ENCODE measurements at places on chromosomes 3 and 15.
A peak's percentile ranks its signal among the peaks of the same experiment; 100 is the strongest.

DNA sequence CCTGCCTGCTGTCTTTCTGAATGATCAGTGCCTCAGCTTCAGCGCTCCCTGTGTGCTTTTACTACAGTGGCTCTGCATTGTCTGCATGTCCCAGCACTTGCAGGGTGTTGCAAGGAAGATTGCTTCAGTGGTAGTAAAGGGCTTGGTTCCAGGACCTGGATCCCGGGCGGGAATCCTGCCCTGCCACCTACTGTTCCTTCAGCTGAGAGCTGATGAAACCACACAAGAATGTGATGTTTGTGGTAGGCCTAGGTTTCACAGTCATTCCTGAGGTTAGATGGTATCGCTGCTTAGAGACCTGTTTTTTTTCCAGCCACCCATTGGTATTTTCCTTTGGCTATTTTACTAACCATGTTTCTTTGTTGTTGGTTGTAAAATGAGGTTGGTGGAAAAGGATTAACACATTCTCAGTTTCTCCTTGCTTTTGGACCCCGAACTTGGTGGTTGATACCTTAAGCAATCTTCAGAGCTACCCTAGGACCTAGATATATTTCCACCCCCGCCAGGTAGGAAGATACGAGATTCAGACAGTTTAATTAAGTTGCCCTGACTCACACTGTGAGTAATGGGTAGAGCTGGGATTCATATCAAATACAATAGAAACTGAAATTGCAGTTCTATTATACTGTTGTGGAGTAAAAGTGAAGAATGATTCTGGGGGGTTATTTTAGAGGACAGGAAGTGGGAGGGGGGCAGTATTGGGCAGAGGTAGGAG lies 11.4 kb downstream of the GPR87 start:
- no peaks in the 10 kb centered on the region for H3K36me3 ChIP-seq
- peaks cover 4% of the 10 kb centered on the region for H3K4me1 ChIP-seq
- H3K27me3 ChIP-seq, result no peaks in the 10 kb centered on the region
- H3K4me3 ChIP-seq, result no peak overlapping the region

DNA sequence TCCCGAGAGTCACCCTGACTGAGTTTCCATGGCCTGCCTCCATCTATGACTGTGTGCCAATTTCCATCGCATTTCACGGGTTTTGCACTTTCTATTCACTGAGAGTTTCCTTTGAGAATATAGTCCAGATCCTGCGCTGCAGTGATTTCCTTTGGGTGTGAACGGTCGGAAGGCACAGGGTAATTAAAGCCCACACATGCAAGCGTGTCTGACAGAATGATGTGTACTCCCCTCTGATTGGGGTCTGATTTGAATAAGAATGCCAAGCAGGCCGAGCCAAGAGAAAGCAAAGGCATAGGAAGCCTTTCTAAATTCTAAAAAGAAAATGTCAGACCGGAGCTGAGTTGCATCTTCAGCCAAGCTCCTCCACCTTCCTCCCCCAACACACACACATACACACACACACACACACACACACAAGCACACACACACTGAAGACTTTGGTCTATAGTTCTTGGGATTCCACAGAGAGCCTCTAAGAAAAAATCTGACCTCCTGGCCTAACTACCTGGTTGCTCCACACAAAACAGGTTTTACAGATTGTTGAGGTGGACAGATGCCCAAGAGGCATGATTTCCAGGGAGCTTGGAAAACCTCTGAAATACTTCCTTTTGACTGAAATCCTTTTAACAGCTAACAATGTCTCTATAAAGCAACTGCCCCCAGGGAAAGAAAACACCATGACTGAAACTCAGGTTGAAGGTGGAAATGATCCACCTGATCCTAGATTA lies 59.7 kb upstream of the LRRN1 start:
- no peaks in the 10 kb centered on the region for H3K36me3 ChIP-seq
- no peaks in the 10 kb centered on the region for H3K4me1 ChIP-seq
- H3K27me3 ChIP-seq, result no peaks in the 10 kb centered on the region
- no peak overlapping the region for H3K27ac ChIP-seq

DNA sequence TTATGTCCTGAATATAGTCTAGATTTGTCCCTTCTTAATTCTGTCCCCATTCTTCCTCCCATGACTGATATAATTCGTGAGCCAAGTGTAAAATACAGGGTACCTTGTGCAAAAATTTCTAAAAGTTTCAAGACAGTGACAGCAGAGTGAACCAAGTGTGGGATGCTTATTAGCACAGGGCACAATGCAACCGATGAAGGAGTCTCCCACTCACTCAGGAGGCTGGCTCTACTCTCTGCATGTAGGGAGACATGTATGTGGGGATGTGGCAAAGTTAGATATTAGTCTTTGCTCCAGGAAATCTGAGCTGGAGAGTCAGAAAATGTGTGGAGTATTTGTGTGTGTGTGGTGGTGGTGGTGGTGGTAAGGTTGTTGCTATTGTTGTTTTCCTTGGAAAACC lies 305.9 kb downstream of the CHL1 start:
- no peaks in the 10 kb centered on the region for H3K36me3 ChIP-seq
- H3K4me3 ChIP-seq, result no peak overlapping the region
- H3K27me3 ChIP-seq, result no peaks in the 10 kb centered on the region
- H3K27ac ChIP-seq, result no peak overlapping the region

GRCh38 chr3:5585085-5585484 lies 397.6 kb downstream of the EDEM1 start:
- DNase-seq, result no peak
- no peaks in the 10 kb centered on the region for H3K4me1 ChIP-seq
- H3K27me3 ChIP-seq, result no peaks in the 10 kb centered on the region
- no peak overlapping the region for H3K27ac ChIP-seq
- H3K4me3 ChIP-seq, result no peak overlapping the region
- no peaks in the 10 kb centered on the region for H3K36me3 ChIP-seq

DNA sequence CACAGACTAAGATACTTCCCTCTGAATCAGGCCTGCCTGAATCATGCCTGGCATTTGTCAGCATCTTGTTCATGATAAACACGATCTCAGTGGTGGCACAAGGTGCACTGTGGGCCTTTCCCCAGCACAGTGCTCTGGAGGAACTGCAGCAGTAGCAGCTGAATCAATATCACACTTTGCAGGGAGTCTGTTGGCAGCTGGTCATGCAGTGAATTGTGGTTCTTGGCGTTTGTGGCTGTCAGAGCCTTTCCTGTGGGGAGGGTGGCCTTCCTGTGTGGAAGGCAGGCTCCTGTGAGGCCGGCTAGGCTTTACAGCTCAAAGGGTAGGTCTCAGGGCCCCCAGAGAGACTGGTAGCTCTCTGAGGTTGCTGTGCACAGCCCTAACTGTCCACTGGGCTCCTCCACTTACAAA lies 54.4 kb upstream of the TLE3 start:
- no peaks in the 10 kb centered on the region for H3K4me1 ChIP-seq
- H3K4me3 ChIP-seq, result no peak overlapping the region
- no peak for DNase-seq

GRCh38 chr3:61594144-61594963 lies 33.0 kb downstream of the PTPRG start:
- no peak overlapping the region for H3K4me3 ChIP-seq
- no peak overlapping the region for H3K27ac ChIP-seq
- no peaks in the 10 kb centered on the region for H3K36me3 ChIP-seq
- peaks cover 16% of the 10 kb centered on the region for H3K4me1 ChIP-seq
- no peaks in the 10 kb centered on the region for H3K27me3 ChIP-seq

GRCh38 chr3:196073255-196073753 lies 8.6 kb downstream of the TFRC start:
- H3K27me3 ChIP-seq, result no peaks in the 10 kb centered on the region
- no peaks in the 10 kb centered on the region for H3K36me3 ChIP-seq
- H3K4me3 ChIP-seq, result no peak overlapping the region
- DNase-seq, result no peak

GRCh38 chr3:170171563-170171962 lies 10.0 kb downstream of the PHC3 start:
- H3K27ac ChIP-seq, result no peak overlapping the region
- no peak for DNase-seq
- H3K27me3 ChIP-seq, result no peaks in the 10 kb centered on the region

DNA sequence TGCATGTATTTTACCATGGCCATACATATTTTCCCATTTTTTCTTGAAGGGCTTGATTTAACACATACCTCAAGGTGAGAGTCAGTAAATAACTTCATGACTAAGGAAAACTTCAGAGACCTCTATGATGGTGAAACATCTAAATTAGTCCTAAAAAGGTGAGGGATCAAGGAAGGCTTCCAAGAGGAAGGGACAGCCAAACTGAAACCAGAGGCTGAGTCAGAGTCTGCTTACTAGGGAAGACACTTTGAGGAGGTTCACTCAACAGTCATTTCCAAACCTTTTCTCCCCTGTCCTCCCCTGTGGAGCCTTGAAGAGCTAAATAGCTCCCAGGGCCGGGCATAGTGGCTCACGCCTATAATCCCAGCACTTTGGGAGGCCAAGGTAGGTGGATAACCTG lies 206.6 kb downstream of the SHQ1 start:
- no peak overlapping the region for H3K4me3 ChIP-seq
- no peaks in the 10 kb centered on the region for H3K36me3 ChIP-seq
- no peaks in the 10 kb centered on the region for H3K4me1 ChIP-seq

DNA sequence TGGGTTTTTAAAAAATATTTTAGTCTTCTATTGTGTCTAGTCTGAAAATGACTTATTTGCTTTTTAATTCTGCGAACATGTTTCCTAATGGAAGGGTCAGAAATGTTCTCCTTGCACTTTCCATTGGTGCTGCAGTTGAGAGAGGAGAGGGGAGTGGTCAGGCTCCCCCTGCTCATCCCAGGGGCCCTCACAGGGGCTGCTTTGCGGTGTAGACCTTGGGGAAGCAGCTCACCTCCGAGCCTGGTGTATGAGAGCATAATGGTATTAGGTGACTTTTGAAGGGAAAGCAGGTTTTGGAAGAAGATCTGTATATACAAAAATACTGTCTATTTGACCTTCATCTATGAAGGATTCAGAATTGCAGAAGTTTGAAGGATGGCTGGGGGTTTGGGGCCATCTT lies 28.3 kb downstream of the APBA2 start:
- H3K27ac ChIP-seq, result no peak overlapping the region
- no peak overlapping the region for H3K4me3 ChIP-seq
- no peaks in the 10 kb centered on the region for H3K36me3 ChIP-seq
- H3K27me3 ChIP-seq, result no peaks in the 10 kb centered on the region
- H3K4me1 ChIP-seq, result no peaks in the 10 kb centered on the region

- DNase-seq, result no peak
- no peaks in the 10 kb centered on the region for H3K36me3 ChIP-seq
- no peaks in the 10 kb centered on the region for H3K27me3 ChIP-seq
- no peak overlapping the region for H3K4me3 ChIP-seq
- H3K4me1 ChIP-seq, result no peaks in the 10 kb centered on the region
- no peak overlapping the region for H3K27ac ChIP-seq
These were observed 151.0 kb downstream of the OXSM start for GRCh38 chr3:25940935-25941334.

- H3K4me1 ChIP-seq, result no peaks in the 10 kb centered on the region
- peak; percentile 90 for DNase-seq
- H3K27me3 ChIP-seq, result no peaks in the 10 kb centered on the region
These were observed at the start of gene CAMP for GRCh38 chr3:48222616-48223513. CAMP (plus strand) TSS chr3:48223495; CDS start chr3:48223512, 17 bp downstream.

DNA sequence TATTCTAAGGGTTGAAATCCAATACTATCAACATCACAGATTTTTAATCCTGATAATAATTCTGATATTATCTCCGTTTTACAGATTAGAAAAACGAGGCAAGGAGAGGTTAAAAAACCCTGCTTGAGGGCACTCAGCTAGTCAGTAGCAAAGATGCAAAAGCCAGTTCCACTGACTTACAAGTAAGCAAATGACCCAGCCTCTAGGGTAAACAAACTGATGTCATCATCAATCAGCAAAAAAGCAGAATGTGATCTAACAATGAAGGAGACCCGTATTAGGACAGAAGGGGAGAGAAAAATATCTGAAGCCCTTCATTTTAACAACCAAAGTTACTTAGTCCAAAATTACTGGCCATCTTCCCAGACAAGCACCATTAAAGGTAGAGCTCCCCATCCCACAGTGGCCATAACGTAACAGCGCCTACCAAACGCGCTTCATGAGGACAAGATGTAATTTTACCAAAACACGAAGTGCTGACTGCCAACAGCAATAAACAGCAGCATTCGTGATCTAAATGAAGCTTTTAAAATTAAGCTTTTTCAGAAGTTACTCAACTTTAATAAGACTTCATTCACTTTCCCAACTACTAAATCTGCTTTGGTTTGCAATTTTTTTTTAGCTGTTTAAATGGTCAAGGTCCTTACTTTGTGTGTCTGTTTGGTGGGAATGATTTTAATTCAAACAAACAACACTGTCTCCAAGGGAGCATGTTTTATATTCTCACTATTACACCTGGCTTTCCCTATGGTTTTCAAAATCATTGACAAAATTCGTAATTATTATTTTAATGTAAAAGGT lies 176.6 kb downstream of the OSBPL10 start:
- no peak for DNase-seq
- H3K27ac ChIP-seq, result no peak overlapping the region

DNA sequence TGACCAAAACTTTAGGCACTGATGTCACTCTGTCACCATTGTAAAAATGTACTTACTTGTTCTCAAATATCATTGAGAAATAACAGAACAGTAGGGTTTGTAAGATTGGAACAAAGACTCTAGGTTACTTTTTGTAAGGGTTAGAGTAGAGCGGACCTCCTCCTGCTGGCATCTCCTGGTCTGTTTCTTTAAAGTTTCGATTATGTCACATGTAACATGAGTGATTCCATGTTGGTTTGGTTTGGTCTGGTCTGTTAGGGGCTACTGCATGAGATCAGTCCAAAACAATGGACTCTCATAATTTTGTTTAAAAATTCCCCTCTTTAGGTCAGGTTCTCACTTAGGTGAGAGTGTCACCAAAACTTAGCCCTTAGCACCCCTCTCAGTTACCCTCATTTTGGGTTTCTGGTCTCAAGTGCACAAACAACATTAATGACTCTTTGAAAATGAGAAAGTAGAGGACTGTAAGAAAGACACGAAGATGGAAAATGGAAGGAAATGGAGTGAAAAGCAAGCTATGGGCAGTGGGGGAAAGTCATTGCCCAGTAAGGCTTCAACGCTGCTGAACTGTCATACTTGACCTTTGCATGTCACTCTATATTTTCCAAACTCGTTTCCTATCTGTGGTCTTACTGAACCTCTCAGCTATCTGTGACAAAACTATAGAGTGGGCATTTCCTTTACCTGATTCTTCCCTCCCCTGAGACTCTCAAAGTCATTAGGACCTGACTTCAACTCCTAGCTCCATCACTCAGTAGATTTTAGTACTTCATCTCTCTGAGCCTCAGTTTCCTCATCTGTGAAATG lies 52.7 kb downstream of the LDHAL6B start:
- H3K4me3 ChIP-seq, result no peak overlapping the region
- H3K27me3 ChIP-seq, result no peaks in the 10 kb centered on the region
- DNase-seq, result no peak
- H3K27ac ChIP-seq, result no peak overlapping the region
- H3K36me3 ChIP-seq, result peaks cover 5% of the 10 kb centered on the region

DNA sequence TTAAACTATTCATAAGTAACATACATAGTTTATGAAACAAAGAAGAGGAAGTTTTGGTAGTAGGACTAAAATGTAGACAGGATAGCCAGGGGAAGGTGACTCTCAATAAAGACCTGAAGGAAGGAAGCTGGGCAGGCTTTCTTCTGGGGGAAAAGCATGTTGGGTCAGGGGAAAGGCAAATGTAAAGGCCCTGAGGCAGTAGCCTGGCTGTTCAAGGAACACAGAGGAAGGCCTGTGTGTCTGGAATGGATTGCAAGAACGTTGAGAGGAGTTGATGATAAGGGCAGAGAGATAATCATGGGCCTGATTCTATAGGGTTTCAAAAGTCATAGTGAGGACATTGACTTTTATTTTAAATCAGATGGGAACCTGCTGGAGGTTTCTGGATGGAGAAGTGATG lies 167.6 kb downstream of the SNRK start:
- H3K27me3 ChIP-seq, result no peaks in the 10 kb centered on the region
- DNase-seq, result no peak
- H3K36me3 ChIP-seq, result no peaks in the 10 kb centered on the region
- no peak overlapping the region for H3K4me3 ChIP-seq
